ENCODE measurements at places on chromosomes 5 and 9. TPM values are rescaled to one million over a fixed set of nuclear protein-coding genes. Genes with fewer than 3 reads are reported as not detected.

DNA sequence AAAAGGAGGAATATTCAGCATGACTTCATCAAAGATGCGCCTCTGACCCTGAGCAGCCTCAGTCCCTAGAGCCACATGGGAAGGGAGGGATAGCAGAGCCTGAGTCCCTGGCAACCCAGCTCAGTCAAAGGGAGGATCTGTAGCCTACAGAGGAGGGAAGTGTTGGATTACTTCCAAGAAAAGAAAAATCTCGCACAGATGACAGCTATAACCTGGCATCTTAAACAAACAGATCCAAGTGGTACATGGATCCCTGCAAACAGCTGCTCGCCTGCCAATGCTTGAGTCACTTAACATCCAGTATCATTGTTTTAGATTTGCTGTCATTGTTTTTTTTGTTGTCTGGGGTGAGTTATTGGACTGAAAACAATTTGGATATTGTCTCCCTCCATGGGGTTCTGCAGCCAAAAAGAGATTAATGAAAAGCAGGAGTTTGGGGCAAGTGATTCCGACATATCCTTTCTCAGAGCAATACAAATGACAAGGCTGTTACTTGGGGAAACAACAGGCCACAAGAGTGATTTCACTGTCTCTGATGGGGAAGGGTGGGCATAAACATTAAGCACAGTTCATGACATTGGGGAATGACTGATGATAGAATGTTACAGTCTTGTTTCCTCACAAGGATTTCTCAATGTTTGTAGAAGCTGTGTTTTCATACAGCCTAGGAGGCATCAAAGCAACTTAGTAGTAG lies 153.5 kb upstream of the KIF2A start:
- DNase-seq: no peak

DNA sequence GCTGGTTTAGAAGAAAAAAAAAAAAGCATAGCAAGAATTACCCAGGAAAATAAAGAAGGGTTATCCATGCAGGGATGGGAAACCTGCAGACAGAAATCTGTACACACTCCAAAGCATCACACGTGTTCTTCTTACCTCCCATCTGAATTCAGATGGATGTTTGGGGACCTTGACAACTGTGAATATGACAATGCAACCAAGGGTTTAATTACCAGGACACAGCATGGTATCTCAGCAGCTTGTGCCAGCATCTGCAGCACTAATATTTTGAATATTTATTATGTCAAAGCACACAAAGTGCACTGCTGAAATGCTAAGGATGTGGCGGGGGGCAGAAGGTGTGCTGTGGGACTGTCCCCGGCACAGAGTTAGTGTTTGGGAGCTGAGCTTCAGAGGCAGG lies 47.9 kb downstream of the SLIT3 start:
- no peak for DNase-seq

DNA sequence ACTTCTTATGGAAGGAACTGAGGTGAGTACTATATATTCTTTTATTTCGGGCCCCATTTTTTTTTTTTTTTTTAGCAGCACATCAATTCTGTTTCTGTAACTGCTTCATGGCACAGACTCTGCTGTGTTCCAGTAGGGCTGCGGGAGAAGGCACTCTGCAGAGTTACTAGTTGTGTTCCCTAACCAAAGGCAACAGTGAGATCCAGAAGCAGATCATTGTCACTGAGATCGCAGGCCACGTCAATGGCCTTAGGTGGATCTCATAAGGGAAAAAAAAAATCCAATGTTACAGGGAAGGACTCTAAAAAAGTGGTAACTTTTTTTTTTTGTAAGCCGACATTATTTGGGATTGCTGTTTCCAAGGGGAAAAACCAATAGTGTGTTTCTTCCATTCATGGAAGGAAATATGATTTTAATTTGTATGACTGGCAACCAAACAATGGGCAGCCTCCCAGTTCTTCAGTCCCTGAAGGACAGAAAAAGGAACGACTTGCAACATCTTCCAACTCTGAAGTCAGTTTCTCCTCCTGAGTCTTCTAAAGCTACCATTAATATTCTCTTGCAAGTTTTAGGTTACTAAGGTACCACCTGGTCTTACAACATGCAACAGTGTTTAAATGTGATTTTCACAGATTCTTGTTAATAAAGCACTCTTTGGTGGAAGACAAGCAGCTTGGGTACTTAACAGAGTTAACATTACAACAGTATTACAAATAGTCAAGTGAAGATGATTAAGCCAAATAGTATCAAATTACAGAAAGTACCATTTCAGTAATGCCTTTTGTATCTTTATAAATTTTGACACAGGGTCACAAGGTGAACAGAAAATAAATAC lies 52.8 kb downstream of the HABP4 start:
- no peak for DNase-seq

DNA sequence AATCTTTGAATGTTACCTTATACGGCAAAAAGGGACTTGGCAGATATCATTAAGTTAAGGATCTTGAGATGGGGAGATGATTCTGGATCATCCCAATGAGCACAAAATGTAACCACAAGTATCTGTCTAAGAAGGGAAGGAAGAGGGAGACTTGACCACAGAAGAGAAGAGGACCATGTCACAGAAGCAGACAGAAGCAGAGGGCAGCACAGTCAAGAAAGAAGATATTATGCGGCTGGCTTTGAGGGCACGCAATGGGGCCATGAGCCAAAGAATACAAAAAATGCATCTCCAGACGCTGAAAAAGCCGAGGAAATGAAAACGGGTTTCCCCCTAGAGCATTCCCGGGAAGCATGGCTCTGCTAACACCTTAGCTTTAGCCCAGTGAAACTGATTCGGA lies 225.3 kb downstream of the NR2F1-AS1 start:
- no peak for DNase-seq

RFK gene
- 18.2 TPM for total RNA-seq

DNA sequence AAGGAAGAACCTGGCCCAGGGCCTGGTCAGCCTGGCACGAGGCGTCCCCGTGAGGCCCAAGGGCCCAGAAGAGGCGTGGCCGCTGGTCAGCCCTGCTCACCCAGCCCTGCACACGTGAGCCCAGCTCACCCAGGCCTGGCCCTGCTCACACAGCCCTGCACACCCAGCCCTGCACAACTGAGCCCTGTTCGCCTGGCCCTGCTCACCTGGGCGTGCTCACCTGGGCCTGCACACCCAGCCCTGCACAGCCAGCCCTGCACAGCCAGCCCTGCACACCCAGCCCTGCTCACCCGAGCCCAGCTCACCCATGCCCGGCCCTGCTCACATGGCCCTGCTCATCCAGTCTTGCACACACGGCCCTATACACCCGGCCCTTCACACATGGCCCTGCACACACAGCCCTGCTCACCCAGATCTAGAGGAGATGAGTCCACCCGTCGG lies 2.1 kb downstream of the ZDHHC11 start:
- no peak for DNase-seq

AJM1 gene
- total RNA-seq: 5.6 TPM

- DNase-seq: no peak
Observed at GRCh38 chr5:103057208-103058130, 62.5 kb downstream of the GIN1 start.
